Kidney epithelial cell (primary cell): ENCODE measurements at places on chromosomes 4 and X. TPM values are rescaled to one million over a fixed set of nuclear protein-coding genes. Genes with fewer than 3 reads are reported as not detected.

The TEX11 gene
- total RNA-seq = not detected in 2 replicates

The DRD5 gene
- not detected in 2 replicates for total RNA-seq

The IBSP gene
- not detected in 2 replicates for total RNA-seq

The TENM3 gene
- total RNA-seq = 11.2 and 21.8 TPM in 2 replicates

The DMRTC1B gene
- not detected in 2 replicates for total RNA-seq

The MAB21L2 gene
- total RNA-seq = not detected in 2 replicates

The VSIG4 gene
- 0.54 and 2.3 TPM in 2 replicates for total RNA-seq

The SYNPO2 gene
- total RNA-seq = 0.42 and 0.68 TPM in 2 replicates

The ESX1 gene
- not detected in 2 replicates for total RNA-seq

The LUZP4 gene
- not detected in 2 replicates for total RNA-seq

The BMP3 gene
- total RNA-seq = 0.14 and 0.33 TPM in 2 replicates

The SAGE1 gene
- total RNA-seq = not detected in 2 replicates

The HTN3 gene
- not detected in 2 replicates for total RNA-seq

The SH2D1A gene
- not detected in 2 replicates for total RNA-seq

The MGAT4D gene
- total RNA-seq = not detected in 2 replicates

The FGFR3 gene
- 2.1 and 3.2 TPM in 2 replicates for total RNA-seq

The ATP2B3 gene
- not detected in 2 replicates for total RNA-seq

GRCh38 chr4:41594432-41594831 lies 56.5 kb downstream of the LIMCH1 start:
- DNase-seq = no peak

DNA sequence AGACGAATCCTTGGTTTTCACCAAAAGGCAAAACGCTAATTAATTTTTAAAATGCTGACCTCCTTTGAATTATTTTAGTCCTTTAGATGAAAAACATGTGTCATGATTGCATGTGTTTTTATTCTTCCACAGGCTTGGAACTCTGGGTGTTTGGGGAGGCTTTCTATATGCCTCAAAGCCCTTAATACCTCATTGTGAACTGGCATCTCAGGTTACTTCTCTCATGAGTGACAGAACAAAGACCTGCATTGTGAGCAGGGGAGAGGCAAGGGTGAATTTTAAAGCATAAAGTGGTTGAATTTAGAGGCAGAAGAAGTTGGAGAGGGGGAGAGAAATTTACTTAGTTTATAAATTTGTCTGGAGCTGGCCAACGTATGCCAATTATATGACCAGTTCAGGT lies 119.5 kb downstream of the ARSF start:
- DNase-seq = no peak

DNA sequence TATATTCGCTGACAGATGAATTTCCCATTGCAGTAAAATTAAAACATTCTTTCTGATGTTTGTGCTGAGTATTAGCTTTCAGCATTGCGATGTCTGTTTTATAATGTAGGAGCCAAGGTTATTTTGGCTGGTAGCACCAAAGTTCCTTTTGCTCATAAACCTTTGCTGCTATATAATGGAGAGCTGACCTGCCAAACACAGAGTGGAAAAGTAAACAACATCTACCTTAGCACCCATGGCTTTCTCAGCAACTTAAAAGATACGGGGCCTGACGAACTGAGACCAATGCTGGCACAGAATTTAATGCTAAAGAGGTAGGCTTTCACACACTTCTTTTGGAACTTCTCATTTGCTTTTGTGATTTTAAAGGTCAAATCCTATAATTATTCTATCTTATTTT lies 46.0 kb downstream of the WDR19 start:
- DNase-seq = no peak

GRCh38 chr4:42917296-42917695 lies 24.8 kb downstream of the GRXCR1 start:
- DNase-seq = no peak

GRCh38 chr4:188841523-188841922 lies 702.3 kb downstream of the TRIML1 start:
- DNase-seq = no peak

GRCh38 chr4:7871356-7871755 lies 68.3 kb downstream of the AFAP1 start:
- DNase-seq = no peak

- DNase-seq = no peak
These were observed 571 bp downstream of the CCNI start for GRCh38 chr4:77074981-77075855.

DNA sequence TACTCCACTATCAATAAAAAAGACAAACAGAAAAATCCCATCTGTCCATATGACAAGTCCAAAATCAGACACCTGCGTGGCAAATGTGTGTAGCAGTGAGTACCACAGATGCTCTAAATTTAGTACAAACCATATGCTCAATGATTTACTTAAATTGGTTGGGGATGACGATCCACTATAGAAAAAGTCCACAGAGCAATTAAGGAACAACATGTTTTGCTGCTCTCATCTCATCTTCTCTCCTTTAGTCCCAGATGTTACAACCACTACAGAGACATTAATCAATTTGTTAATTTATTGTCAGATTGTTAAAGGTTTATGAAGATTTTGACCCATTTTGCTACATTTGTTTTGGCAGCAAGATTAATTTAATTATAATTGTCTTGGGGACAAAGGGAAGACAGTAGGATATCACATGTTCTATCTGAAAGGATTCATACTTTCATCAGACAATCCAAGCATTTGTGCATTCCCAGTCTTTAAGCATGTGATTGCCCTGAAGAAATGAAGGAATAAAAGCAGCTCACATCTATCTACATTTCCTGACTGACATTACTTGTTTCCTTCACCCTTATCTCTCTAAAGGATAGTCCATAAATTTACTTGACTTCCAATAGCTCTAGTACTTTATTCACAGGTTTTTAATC lies 2268.1 kb downstream of the PCDH7 start:
- no peak for DNase-seq

GRCh38 chr4:80922941-80923340 lies 107.6 kb upstream of the BMP3 start:
- DNase-seq = no peak

DNA sequence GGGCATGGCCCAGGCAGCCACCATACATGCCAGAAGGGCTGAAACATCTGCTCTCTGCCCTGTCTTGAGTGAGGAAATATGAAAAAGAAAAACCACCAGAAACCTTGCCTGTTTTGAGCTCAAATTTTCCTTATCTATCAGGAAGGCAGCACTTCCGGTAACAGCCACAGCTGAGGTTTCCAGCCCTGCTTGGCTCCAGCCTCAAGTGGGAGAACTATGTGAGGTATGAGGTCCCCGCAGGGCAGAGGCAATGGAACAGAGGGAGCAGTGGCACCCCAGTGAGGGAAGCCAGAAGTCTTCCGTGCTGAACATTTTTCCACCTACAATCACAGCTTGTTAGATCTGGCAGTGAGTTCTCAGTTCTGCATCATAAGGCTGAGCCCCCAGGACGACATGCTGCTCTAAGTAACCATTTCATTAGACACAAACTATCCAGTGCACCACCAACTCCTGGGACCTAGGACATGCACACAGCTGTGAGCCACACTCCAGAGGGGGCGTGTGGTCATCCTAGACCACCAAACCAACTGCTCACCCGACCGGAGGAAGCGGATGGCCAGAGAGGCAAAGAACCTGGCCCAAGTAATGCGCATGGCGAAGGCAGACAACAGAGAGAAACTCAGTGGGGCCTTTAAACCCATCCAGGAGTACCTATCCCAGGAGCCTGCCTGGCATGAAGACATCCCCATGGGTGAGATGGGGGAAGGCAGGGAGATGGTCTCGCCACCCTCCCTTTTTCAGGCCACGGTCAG lies 22.6 kb downstream of the WDR1 start:
- no peak for DNase-seq

- DNase-seq = no peak
These were observed 98.3 kb downstream of the RAPGEF2 start for GRCh38 chr4:159201168-159201567.

DNA sequence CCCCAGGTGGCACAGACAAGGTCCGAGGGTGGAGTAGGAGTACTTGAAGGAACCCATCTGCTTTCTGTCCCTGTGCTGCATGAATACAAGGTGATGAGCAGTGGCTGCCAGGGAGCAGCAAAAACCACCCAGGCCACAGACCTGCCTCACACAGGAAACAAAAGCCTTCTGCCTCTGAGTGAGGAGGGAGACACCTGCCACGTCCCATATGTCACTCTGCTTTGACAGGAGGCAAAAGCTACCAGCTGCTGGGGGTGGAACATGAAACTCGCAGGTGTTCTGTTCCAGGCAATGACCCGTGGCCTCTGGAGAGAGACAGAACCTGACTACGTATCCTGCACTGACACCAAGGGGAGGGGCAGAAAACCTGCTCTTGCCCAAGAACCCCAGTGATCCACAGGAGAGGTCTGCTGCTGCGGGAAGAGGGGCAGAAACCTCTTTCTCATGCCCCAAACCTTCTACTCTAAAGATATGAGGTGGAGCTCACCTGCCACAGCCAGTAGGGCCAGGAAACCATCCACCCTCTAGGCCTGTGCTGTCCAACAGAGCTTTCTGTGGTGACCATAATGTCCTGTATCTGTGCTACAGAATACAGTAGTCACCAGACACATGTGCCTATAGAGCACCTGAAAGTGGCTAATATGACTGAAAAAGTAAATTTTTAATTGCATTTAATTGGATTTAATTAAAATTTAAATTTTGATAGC lies 172.9 kb downstream of the PRDM5 start:
- no peak for DNase-seq

- no peak for DNase-seq
These were observed 73.0 kb upstream of the ZNF518B start for GRCh38 chr4:10530137-10530786.

GRCh38 chr4:33073811-33074210 lies 2353.6 kb downstream of the PCDH7 start:
- peak; percentile 38 for DNase-seq

DNA sequence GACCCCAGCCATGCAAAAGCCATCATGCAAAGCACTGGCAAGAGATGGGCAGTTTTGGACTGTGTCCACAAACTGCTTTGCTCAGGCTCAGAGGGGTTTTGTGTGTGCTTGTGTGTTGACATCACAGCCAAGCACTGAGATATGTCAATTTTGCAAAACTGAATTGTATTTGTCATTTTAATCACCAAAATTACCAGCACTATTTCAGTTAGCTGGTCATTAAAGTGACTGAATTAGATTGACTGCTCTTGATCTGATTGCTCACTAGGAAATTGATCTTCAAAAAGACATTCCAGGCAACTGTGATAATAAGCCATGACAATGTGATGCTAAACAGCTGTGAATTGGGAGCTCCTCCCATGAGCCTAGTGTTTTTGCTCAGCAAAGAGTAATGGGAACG lies 337.3 kb upstream of the GNPDA2 start:
- DNase-seq = no peak

GRCh38 chrX:36898301-36898700 lies 109.9 kb upstream of the FAM47C start:
- DNase-seq = peak; percentile 2

DNA sequence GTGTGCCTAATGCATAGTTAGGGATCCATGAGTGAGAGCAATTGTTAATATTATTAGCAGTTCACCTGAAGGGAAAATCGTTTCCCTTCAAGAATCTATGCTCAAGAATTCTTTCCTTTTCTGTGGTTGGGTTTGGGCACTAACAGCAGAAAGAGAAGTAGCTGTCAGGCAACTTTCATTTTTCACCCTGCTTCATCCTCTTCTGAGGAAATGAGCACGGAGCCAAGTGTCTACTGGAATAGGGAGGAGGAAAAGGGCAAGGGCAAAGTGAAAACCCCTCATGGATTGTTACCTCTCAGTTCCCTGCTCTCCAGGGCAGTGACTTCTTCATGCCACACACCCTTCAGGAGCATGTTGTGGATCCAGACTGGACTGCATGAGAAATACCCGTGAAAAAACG lies 2.6 kb upstream of the HPGDS start:
- no peak for DNase-seq

GRCh38 chrX:116281106-116281505 lies 110.6 kb downstream of the AGTR2 start:
- no peak for DNase-seq

DNA sequence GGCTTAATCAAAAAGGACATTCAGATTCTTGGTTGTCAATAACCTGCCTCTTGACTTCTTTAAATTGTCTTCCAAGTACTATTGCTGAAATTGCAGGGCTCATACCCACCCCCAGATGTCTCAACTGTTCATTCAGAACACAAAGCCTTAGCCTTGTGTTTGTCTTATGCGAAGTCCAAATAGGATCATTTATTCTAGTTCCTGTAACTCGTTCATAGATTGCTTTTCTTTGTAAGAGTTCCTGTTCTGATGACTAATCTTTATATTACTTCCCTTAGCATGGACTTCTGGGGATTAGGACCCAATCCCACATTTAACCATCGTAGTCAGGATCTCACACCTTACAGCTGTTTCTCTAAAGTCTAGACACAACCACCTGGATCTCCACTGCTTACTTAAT lies 226.0 kb downstream of the VEGFC start:
- DNase-seq = no peak

- peak; percentile 58 for DNase-seq
These were observed 81.8 kb downstream of the FRYL start for GRCh38 chr4:48698029-48698971.
